ENCODE measurements at places on chromosomes 2 and 18.

DNA sequence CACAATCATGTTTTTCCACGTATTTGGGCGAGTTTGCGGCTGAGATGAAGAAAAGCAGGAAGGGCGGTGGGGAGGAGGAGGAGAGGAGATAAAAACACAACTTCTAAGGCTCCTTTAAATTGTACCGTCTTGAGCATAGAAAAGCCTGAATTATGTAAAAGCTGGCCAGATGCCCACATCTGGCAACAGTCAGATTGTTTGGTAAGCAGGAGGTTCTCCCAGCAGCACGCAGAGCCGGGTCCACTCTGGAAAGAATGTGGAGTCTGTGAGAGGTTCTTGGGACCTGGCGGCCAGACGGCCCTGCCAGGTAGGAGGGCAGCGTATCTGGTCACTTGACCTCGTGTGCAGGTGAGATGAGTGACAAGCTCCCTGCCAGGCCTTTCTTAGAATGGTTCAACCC lies 215.3 kb upstream of the APCDD1 start:
- DNase-seq = no peak

GRCh38 chr2:1826226-1826905 lies 82.1 kb upstream of the PXDN start:
- DNase-seq = no peak

GRCh38 chr2:159131914-159132281 lies 154.6 kb downstream of the WDSUB1 start:
- no peak for DNase-seq

DNA sequence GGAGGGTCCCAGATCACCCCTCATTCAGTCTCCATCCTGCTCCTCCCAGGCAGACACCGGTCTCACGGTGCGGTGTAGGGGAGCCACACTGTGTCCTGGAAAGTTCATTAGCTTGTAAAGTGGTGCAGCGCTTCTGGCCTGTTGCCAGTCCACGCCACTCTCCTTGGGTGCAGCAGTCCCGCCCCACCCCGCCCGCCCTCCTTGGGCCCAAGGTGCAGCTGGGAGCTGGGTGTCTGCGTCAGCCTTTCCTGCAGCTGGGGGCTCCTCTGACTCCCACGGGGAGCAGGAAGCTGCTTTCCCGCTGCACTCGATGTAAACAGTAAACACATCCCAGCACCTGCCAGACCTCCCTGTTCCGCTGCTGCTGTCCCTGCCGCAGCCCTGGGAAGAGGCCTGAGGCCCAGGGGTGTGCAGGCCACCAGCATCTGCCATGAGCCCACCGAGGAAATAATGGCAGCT lies 53.8 kb upstream of the ASB18 start:
- DNase-seq = no peak

GRCh38 chr2:10524341-10524740 lies 76.2 kb upstream of the ODC1 start:
- no peak for DNase-seq

DNA sequence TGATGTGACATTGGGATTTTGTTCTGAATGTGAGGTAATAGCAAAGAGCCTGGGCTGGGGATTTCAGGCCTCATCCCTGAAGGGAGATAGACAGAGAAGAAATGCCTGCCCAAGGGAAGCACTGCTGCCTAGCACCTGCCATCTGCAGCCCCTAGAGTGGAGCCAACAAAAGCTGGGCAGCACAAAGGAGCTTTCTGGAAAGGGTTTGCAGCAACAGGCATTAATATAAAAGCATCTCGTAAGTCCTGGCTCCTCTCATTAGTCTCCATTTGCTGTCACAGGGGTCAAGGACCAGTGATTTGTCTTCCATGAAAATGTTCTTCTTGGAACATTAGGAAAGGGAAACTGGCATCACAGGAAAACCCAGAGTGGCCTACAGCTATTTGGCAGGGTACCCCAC lies 157.2 kb upstream of the SLC14A2 start:
- no peak for DNase-seq

DNA sequence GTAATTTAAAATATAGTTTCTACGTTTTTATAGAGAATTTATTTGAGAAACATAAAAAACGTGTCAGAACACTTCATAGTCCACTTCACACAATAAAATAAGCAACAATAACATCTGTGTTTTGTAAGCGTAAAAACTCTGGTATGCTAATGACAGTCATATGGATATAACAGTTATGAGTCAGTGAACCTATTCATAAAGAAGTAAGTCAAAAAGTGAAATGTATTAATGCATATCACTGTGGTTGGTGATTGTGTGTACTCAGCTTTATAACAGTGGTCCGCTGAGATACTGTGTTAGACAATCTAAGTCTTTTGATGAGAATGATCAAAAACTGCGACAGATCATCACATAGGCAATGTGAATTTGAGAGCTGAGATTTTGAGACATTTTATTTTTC lies 153.2 kb downstream of the WDR7 start:
- no peak for DNase-seq

DNA sequence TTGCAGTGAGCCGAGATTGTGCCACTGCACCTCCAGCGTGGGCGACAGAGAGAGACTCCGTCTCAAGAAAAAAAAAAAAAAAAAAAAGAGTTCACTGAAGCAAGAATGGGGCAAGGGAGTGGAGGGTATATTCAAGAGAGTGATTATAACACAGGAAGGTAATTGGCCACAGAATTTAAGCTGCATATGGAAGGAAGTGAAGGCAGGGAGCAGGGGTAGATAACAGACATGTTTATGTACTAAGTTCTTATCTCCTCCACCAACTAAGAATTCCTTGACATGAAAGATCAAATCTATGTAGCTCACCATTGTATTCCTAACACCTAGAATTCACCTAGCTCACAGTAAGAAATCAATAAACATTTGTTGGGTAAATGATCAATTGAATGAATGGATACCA lies 37.3 kb downstream of the GKN2 start:
- DNase-seq = no peak

DNA sequence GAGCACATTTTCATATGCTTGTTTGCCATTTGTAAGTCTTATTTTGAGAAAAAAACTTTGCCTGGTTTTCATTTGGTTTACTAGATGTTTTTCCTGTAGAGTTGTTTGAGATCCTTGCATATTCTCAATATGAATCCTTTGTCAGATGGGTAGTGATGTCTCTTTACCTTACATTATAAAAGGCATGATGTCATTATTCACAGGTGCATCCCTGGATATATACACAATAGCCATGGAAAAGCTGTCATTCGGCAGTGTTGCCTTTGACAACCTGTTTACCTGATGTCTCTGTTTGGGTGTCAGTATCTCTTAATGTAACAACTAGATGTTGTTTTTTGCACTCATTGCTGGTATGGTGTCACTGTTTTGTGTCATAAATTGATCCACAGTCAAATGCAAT lies 58.8 kb upstream of the MAL start:
- DNase-seq = no peak

DNA sequence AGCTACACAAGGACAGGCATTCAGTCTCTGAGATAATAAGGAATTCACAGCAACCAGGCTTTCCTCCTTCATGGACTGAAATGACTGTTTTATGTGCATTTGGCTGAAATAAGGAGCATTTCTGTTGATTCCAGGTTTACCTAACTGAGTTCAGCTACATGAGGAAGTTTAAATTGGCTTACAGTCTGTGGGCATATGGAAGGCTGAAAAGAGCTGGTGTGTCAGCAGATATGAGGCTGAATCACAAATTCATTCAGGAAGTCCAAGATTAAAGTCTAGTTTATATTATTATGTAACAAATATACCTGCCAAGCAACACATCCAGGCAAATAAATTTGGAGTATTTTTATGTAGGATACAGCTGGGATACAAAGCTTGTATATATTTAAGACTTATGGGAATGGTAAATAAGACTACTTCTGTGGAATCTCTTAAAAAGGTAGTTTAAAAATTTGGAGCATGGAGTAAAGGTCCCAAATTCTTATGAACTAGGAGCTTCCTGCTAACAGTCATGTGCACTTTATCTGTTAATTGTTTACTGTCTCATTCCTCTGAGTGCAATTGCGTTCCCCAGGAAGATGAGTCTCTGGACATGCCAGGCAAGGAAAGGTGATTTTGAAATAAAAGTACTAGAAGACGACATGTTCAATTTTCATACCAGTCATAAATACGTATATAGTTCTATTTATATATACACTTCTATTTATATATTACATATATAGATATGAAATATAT lies 53.0 kb downstream of the ZC3H8 start:
- no peak for DNase-seq

GRCh38 chr2:226423498-226423960 lies 376.1 kb downstream of the IRS1 start:
- peak; percentile 28 for DNase-seq

- DNase-seq = no peak
These were observed 532.1 kb downstream of the RNF144A start for GRCh38 chr2:7449298-7449697.

DNA sequence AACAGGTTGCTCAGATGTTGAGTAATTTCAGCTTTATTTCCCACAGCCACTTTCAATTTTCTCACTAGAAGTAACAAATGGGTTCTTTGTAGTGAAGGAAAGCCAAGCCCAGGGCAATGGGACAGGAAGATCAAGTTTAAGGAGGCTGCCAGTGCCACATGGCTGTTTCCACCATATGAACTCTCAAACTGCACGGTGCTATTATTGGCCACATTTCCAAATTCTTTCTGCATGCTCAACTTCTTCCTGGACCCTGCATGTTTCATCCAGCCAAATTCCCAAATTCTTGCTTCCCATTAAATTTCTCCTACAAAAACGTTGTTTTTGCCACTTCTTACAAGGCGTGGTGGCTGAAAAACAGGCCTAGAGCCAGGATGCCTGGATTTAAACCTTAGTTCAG lies 193.3 kb upstream of the SPHKAP start:
- no peak for DNase-seq

GRCh38 chr2:17529771-17530170 lies 10.7 kb upstream of the VSNL1 start:
- no peak for DNase-seq

DNA sequence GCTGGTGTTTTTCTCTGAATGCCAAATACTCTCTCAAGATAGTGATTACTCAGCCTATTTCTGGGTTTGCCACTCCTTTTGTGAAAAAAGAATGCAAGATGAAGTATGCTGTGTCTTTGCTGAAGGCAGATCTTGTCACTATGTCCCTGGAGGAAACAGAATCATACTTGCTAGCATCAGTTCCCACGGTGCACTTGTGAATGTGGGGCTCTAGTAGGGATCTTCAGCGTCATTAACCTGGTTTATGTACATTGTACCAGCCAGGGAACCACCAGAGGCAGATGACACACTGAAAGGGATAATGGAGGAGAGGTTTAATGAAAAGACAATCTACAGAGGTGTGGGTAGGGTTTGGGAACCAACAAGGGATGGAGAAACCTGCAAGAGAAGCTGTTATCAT lies 131.0 kb upstream of the CXCR4 start:
- DNase-seq = no peak

- DNase-seq = no peak
These were observed 317.2 kb upstream of the ID2 start for GRCh38 chr2:8364668-8365067.

All from activated B cell treated with CpG ODN at 0.5 μM for 24 hours (primary cell).